Spinal cord (tissue), 10 donors: ENCODE measurements at places on chromosomes 5 and 9.

DNA sequence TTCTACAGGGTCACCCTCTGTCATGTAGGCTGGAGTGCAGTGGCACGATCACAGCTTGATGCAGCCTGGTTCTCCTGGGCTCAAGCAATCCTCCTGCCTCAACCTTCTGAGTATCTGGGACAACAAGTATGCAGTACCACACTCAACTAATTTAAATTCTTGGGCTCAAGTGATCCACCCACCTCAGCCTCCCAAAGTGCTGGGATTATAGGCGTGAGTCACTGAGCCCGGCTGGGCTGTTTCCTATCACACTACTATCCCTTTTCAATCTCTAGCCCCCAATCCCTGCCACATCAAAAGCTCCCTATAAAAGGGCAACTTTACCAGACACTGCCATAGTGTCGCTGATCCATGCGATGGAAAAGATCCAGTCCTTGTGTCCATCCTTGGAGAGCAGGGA lies 20.4 kb downstream of the DCAF12 start:
- no peak for DNase-seq

- peak; percentile 61 for DNase-seq
These were observed at the start of gene RIGI for GRCh38 chr9:32526041-32526706. Gene RIGI (minus strand): TSS chr9:32526196. CDS start chr9:32526166, 30 bp downstream.

DNA sequence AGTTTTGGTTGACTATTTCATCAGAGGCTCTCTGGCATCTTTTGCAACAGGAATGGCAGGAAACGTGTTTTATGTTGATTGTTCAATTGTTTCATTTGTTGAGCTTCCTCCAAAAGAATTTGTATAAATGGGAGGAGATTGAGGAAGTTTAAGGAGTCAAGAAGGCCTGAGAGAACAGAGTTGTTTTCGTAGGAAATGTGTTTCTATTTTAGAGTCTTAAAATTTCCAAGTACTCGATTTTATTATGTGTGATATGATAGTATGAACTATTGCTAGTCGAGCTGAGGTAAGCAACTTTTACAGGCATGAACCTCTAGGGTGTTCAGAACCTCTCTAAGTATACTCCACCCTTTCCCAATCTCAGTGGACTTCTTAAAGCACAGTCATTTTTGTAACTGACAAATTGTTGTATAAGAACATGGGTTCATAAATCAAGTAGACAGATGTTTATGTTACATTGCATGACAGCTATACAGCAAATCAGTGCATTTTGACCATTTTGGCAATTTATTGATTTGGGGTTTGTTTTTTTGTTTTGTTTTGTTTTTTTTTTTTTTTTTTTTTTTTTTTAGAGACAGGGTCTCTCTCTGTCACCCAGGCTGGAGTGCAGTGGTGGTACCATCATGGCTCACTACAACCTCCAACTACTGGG lies 47.4 kb downstream of the POLK start:
- DNase-seq, result no peak

DNA sequence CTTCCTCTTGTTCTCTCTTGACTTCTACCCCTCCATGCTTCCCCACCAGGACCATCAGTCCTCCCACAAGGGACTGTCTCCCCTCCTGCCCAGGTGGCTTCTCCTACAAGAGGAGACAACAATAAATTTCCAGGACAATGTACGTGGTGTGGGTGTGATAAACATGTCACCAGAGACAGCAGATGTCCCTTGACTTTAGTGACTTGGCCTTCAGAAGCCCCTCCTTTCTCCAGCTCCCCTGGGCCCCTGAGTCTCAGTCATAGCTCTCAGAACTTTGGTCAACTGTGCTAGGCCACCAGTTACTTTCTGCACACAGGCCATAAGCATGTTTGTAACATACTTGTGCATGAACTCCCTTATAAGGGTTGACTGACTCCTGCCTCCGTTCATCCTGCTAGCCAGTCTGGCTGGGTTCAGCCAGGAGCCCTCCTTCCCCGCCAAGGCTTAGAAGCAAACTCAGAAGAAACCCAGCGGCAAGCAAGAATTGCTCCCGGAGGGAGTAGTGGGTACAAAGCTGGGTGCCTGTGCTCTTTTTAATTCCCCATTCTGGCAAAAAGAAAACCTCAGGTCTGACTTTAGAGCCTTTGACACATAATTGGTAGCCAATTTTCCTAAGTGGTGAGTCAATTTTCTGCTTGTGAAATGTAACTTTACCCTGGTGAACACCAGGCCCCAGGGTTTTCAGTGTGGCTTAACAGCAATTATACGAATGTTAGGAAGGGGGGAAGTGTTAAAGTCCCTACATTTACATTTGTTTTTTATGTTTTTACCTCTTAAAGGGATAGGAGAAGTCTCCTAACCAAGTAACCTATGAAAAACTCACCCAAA lies 49.2 kb downstream of the EBF1 start:
- DNase-seq, result no peak

GRCh38 chr9:1837453-1838084 lies 177.6 kb upstream of the SMARCA2 start:
- DNase-seq, result no peak

DNA sequence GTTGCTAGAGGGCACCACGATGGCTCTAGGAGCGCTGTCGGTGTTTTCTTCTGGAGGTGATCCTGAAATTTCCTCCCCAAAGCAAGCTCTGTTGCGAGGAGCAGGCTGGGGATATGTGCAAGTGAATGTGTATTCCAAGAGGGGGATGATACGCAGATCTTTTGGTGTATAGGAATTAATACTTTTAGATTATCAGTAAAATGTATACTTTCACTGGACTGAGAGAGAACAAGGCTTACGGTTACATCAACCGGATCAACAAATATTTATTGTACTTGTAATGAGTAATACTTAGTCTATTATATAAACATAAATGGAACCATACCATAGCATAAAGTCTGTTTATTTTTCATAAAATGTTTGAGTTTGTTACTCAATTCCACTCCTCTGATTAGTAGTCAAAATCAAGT lies 632 bp upstream of the PRKAA1 start:
- DNase-seq, result no peak
